A673 (cell line): ENCODE measurements at places on chromosomes 5 and 9.

DNA sequence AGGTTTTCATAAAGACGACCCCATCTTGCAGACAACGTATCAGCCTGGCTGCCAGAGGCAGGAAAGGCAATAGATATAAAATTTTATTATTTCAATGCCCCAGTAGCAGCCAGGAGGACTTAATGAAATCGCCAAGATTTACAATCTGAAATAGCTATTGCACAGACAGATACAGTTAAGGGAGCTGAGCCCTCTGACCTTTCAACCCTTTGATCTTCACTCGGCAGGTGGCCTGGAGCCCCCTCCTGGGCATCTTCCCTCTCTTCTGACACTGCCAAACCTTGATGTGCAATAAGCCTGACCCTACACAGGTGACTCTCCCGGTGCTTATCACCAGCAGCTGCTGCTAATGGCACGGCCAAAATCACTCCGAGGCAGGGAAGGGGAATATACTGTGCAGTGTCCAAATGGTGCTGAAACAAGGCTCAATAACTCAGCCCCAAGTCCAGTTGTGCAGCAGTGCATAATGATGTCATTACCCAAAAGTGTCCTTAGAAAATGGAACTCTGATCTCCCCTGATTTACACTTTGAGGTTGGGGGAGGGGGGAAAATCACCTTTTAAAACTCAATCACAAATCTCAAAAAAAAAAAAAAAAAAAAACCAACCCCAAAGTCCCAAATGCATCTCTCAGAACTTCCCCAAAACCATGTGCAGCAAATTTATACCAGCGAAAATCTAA, 242.0 kb downstream of the CRB2 start:
- H3K27ac ChIP-seq = no peak overlapping the region
- no peaks in the 10 kb centered on the region for H3K4me1 ChIP-seq
- no peaks in the 10 kb centered on the region for H3K27me3 ChIP-seq
- no peak for DNase-seq
- H3K4me3 ChIP-seq = no peak overlapping the region

GRCh38 chr5:54212331-54212730, 98.0 kb downstream of the ARL15 start:
- no peaks in the 10 kb centered on the region for H3K36me3 ChIP-seq
- peaks cover 14% of the 10 kb centered on the region for H3K4me1 ChIP-seq
- H3K27ac ChIP-seq = no peak overlapping the region
- H3K4me3 ChIP-seq = no peak overlapping the region

- H3K27ac ChIP-seq = no peak overlapping the region
- H3K36me3 ChIP-seq = no peaks in the 10 kb centered on the region
- H3K27me3 ChIP-seq = no peaks in the 10 kb centered on the region
- no peak overlapping the region for H3K4me3 ChIP-seq
- no peak for DNase-seq
These were observed 8.4 kb upstream of the FAM120AOS start for GRCh38 chr9:93461821-93462220.

DNA sequence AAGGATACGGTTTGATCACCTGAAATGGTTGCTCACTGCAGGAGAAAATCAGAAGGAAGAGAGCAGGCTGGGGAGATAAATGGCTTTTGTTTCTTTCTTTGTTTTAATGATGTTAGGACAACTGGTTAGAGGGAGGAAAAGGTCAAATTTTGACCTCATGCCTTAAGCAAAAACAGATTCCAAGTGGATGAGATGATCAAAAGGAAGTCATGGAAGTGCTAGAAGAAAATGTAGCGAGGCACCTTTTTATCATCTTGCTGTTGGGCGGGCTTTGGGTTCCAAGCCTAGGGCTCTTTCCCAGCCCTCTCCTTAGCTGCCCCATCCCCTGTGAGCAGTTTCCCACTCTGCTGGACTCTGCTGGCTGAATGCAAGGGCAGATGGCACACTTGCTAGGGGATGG, 127.9 kb downstream of the ADAMTS2 start:
- no peak overlapping the region for H3K4me3 ChIP-seq
- no peak overlapping the region for H3K27ac ChIP-seq
- H3K27me3 ChIP-seq = no peaks in the 10 kb centered on the region
- H3K36me3 ChIP-seq = no peaks in the 10 kb centered on the region
- no peak for DNase-seq
- no peaks in the 10 kb centered on the region for H3K4me1 ChIP-seq

DNA sequence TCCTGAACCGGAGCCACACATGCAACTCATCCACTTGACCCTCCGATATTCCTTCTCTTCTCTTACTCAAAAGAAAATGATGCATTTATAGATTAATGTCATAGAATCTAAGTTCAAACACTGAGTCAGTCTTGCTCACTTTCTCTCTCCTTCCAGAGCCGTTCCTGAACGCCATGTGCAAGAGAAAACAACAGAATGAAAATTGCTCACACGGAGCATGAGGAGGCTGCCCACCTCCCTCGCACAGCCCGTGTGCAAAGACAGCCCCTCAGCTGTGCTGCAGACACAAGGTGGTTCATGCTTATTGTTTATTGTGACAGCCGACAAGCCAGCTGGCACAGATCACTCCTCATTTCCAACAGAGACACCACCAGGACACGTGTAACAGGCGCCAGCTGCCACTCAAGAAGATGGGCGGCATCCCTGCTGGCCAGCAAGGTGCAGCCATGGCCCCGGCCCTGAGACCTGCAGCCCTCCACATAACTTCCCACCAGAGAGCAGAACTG, 290.8 kb downstream of the GLIS3 start:
- H3K36me3 ChIP-seq = no peaks in the 10 kb centered on the region
- no peaks in the 10 kb centered on the region for H3K4me1 ChIP-seq
- no peak overlapping the region for H3K27ac ChIP-seq

- no peak overlapping the region for H3K27ac ChIP-seq
- H3K36me3 ChIP-seq = no peaks in the 10 kb centered on the region
- H3K27me3 ChIP-seq = no peaks in the 10 kb centered on the region
- peak; percentile 33 for DNase-seq
- H3K4me1 ChIP-seq = peaks cover 29% of the 10 kb centered on the region
- no peak overlapping the region for H3K4me3 ChIP-seq
These were observed 77.3 kb downstream of the NNT start for GRCh38 chr5:43680286-43680685.

GRCh38 chr5:76732405-76733048, 16.6 kb downstream of the F2R start:
- H3K27me3 ChIP-seq = no peaks in the 10 kb centered on the region
- peaks cover 22% of the 10 kb centered on the region for H3K4me1 ChIP-seq
- no peak overlapping the region for H3K4me3 ChIP-seq
- peaks cover 60% of the 10 kb centered on the region for H3K36me3 ChIP-seq

GRCh38 chr9:1231998-1232919, 182.1 kb downstream of the DMRT2 start:
- no peaks in the 10 kb centered on the region for H3K27me3 ChIP-seq
- no peaks in the 10 kb centered on the region for H3K4me1 ChIP-seq
- DNase-seq = no peak
- no peak overlapping the region for H3K4me3 ChIP-seq

DNA sequence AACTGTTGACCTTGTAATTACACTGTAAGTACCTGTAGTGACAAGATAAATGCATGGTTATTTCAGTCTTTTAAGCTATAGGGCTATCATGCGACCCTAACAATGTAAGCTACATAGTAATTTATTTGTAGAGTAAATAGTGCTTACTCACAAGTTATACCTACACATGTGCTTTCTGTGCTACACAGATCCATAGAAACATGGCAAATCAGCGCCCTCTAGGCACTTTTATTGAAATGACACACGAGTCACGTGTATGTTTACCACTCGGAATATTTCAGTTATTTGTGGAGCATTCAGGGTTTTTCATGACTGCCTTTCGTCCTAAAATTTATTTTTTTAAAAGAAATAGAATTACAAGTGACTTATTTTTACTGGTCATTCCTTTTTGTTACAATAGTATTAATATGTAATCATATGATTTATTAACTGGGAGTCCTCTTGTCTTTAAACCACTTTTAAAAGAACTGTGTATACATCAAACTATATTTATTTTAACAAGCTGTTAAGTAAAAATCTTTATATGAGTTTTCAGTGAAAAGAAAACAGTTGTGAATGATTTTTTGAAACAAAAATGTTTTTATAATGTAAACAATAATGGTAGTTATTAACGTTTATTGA, 1242.3 kb upstream of the WWC1 start:
- H3K27me3 ChIP-seq = no peaks in the 10 kb centered on the region
- no peaks in the 10 kb centered on the region for H3K36me3 ChIP-seq
- no peaks in the 10 kb centered on the region for H3K4me1 ChIP-seq
- H3K27ac ChIP-seq = no peak overlapping the region
- no peak overlapping the region for H3K4me3 ChIP-seq

DNA sequence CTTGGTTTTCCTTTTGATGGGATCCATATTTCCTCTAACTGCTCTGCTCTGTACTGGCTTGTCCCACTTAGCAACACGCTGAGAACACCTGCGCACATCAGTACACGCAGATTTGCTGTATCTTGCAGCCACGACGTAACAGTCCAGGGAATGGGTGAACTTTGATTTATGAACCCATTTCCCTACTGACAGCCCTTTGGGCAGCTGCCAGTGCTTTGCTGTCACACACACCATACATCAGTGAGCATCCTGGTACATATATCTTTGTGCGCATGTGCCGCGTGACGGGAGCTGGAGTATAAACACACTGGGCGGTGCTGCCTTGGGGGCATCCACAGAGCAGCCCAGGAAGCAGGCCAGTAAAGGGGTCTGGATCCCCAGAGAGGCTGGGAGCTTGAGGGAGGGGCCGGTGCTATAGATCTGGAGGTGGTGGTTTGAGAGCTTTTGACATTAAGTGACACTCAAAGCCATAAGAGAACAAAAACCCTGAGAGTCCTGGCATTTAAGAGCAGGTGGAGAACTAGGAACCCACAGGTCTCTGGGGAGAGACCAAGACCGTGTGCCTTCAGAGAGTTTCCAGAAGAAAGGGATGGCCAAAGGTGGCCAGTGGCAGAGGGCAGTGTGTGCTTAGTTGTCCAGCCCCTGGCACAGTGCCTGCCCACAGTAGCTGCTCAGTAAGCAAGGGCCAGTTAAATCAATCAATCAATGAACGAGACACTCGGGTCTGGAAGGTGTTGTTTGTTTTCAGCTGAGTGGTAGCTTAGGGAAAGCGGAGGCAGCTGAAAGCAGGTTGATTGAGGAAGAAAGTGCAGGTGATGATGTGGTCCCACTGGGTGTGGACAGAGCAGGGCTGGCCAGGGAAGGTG, 53.7 kb downstream of the LMX1B start:
- no peak overlapping the region for H3K4me3 ChIP-seq
- H3K36me3 ChIP-seq = no peaks in the 10 kb centered on the region
- DNase-seq = peak; percentile 40
- H3K4me1 ChIP-seq = peaks cover 8% of the 10 kb centered on the region
- H3K27ac ChIP-seq = no peak overlapping the region
- H3K27me3 ChIP-seq = peaks cover 35% of the 10 kb centered on the region

GRCh38 chr9:14212077-14212476, 101.9 kb downstream of the NFIB start:
- no peaks in the 10 kb centered on the region for H3K36me3 ChIP-seq
- no peak overlapping the region for H3K27ac ChIP-seq
- DNase-seq = no peak
- no peak overlapping the region for H3K4me3 ChIP-seq
- no peaks in the 10 kb centered on the region for H3K27me3 ChIP-seq

DNA sequence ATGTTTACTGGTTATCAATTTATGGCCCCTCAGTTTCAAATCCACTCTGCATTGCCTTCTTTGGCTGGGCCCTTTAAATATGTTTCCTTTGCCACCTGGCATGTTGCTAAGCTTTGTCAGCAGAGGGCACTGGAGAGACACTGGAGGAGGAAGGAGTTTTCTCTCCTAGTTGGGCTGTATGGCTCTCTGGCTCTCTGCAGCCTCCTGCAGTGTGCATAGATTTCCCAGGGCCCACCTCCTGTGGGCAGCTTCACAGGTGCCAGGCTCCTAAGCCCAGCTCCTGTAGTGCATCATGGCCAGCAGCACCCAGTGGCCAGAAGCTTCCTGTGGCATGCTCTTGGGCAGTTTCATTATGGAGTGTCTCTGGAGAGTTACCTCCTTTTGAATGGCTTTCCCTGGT, 23.3 kb downstream of the CAVIN4 start:
- no peaks in the 10 kb centered on the region for H3K27me3 ChIP-seq
- no peaks in the 10 kb centered on the region for H3K36me3 ChIP-seq
- H3K4me1 ChIP-seq = no peaks in the 10 kb centered on the region
